ENCODE measurements at places on chromosomes 12 and 14. TPM values are rescaled to one million over a fixed set of nuclear protein-coding genes. Genes with fewer than 3 reads are reported as not detected.

The CCDC175 gene
- not detected for total RNA-seq

The PFKM gene
- total RNA-seq, result 671 TPM

The ERBB3 gene
- 2.3 TPM for total RNA-seq

The LMBR1L gene
- total RNA-seq, result 27.5 TPM

The STAC3 gene
- total RNA-seq, result 0.69 TPM

The SERPINA9 gene
- total RNA-seq, result not detected

The INHBC gene
- total RNA-seq, result not detected

The OSBPL8 gene
- total RNA-seq, result 28.9 TPM

The TAS2R20 gene
- 0.44 TPM for total RNA-seq

The ASCL1 gene
- not detected for total RNA-seq

The KLRC2 gene
- total RNA-seq, result not detected

The KRT4 gene
- not detected for total RNA-seq

The GPR65 gene
- total RNA-seq, result 0.25 TPM

The GALNT4 gene
- 2.1 TPM for total RNA-seq

The PPP4R4 gene
- total RNA-seq, result not detected

The MUCL1 gene
- not detected for total RNA-seq

The JAG2 gene
- 26.1 TPM for total RNA-seq

The KRAS gene
- total RNA-seq, result 10.8 TPM

The DBX2 gene
- total RNA-seq, result 0.14 TPM

The SLC25A21 gene
- 0.77 TPM for total RNA-seq

The PTPRR gene
- 1.3 TPM for total RNA-seq

The STON2 gene
- 8.3 TPM for total RNA-seq

The TOMM20L gene
- total RNA-seq, result not detected

The PPP1R12A gene
- 42.8 TPM for total RNA-seq

The TMTC2 gene
- total RNA-seq, result 3.4 TPM

The KRT7 gene
- total RNA-seq, result not detected

The KLHL42 gene
- total RNA-seq, result 5.5 TPM

The MAP3K9 gene
- 1.9 TPM for total RNA-seq

The BTBD6 gene
- total RNA-seq, result 45.3 TPM

The TAS2R13 gene
- 0.41 TPM for total RNA-seq

The DDN gene
- total RNA-seq, result 1.4 TPM

The LRFN5 gene
- total RNA-seq, result 0.30 TPM

The PLEK2 gene
- total RNA-seq, result not detected

The FGF6 gene
- not detected for total RNA-seq

The WNT1 gene
- not detected for total RNA-seq

The USP44 gene
- 0.80 TPM for total RNA-seq

The KRT81 gene
- not detected for total RNA-seq

The SPIC gene
- not detected for total RNA-seq

The TAS2R10 gene
- total RNA-seq, result not detected

The FOXA1 gene
- not detected for total RNA-seq

The FOXM1 gene
- total RNA-seq, result 0.71 TPM

The HCAR3 gene
- total RNA-seq, result not detected

The SRRM4 gene
- 0.19 TPM for total RNA-seq

The ZC3H10 gene
- 4.9 TPM for total RNA-seq

The NTS gene
- total RNA-seq, result not detected

The NDRG2 gene
- 346 TPM for total RNA-seq

The ANGEL1 gene
- 9.3 TPM for total RNA-seq

The NANOG gene
- not detected for total RNA-seq

The CD4 gene
- total RNA-seq, result 7.4 TPM

The TTC9 gene
- 1.9 TPM for total RNA-seq

The LGR5 gene
- total RNA-seq, result not detected

The PRDM4 gene
- 13.1 TPM for total RNA-seq

The CACNA1C gene
- 137 TPM for total RNA-seq

The ADGRD1 gene
- total RNA-seq, result 99.5 TPM

Measured in left ventricle myocardium inferior (tissue), 1 donor.